ENCODE measurements at places on chromosomes 5 and 9.

GRCh38 chr5:125151150-125151900, 404.9 kb upstream of the ZNF608 start:
- DNase-seq: no peak

DNA sequence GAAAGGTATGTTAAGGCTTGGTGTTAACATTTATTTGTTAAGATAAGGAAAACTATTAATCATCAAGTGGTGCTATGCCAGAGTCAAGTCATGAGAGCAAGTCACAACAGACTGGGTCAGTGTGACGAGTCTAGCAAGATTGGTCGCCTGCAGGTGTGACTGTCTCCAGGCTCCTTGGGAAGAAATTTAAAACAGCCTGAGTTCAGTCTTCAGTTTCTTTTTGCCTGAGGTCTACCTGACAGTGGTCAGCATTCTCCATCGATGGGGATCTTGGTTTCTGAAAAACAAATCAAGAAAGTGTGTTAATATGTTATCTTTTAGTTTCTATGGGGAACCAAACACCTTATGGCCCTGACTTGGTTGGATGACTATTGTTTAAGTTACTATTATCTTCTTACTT, 56.3 kb downstream of the CETN3 start:
- DNase-seq: no peak

DNA sequence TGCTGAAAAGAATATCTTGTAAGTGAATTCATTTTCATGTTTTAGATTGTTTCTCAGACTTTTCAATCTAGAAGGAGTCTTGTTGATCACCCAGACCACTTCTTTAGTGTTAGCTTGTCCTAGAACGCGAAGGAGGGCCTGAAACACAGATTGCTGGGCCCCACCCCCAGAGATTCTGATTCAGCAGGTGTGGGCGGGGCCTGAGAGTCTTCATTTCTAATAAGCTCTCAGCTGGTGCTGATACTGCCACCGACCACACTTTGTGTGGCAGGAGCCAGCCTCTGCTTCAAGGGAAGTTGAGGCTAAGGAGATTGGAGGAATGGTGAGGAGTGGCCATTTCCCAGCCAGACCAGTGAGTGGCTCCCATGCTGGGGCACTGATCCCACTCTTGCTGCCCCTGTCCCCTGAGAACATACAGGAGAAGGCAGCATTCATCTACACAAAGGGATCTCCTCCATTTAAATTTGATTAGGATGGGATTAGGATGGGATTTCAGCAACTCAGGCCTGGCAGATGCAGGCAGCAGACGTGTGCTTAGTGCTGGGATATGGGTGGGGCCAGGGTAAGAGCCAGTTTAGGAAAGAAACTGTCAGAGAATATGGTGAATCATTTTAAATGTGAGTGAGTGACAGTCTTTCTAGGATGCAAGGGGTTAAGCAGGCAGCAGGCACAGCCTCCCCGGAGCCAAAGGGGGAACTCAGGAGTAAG, 35.9 kb downstream of the ZNF618 start:
- DNase-seq: no peak

GRCh38 chr9:132006677-132007370, 72.8 kb downstream of the MED27 start:
- DNase-seq: peak; percentile 79

- no peak for DNase-seq
Observed at GRCh38 chr5:141799507-141800167, 78.6 kb downstream of the PCDH1 start.

DNA sequence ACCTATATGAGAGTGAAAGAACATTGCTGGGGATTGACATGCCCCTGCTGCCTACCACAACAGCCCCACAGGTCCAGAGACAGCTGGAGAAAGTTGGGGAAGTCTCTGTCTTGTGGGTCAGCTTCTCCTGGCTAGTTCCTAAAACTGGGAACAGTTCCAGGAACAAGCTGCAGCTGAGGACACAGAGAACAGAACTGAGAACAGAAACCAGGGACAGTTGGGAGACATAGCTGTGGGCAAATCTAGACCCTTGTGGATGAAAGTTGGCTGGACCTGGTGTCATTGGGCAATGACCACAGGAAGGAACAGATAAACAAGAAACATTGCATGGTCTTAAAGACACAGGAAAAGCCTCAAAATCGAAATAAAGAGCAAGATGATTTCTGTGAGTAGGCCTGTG, 58.3 kb upstream of the MOCS2 start:
- DNase-seq: no peak

GRCh38 chr5:59583151-59583809, 310.2 kb downstream of the PDE4D start:
- DNase-seq: no peak

- DNase-seq: no peak
Observed at GRCh38 chr5:39164016-39164415, 55.3 kb downstream of the FYB1 start.

GRCh38 chr5:33010846-33011245, 299.7 kb downstream of the NPR3 start:
- no peak for DNase-seq

- no peak for DNase-seq
Observed at GRCh38 chr5:42719034-42719433, 37.6 kb upstream of the CCDC152 start.

- no peak for DNase-seq
Observed at GRCh38 chr9:130766927-130767307, 68.1 kb upstream of the ABL1 start.

DNA sequence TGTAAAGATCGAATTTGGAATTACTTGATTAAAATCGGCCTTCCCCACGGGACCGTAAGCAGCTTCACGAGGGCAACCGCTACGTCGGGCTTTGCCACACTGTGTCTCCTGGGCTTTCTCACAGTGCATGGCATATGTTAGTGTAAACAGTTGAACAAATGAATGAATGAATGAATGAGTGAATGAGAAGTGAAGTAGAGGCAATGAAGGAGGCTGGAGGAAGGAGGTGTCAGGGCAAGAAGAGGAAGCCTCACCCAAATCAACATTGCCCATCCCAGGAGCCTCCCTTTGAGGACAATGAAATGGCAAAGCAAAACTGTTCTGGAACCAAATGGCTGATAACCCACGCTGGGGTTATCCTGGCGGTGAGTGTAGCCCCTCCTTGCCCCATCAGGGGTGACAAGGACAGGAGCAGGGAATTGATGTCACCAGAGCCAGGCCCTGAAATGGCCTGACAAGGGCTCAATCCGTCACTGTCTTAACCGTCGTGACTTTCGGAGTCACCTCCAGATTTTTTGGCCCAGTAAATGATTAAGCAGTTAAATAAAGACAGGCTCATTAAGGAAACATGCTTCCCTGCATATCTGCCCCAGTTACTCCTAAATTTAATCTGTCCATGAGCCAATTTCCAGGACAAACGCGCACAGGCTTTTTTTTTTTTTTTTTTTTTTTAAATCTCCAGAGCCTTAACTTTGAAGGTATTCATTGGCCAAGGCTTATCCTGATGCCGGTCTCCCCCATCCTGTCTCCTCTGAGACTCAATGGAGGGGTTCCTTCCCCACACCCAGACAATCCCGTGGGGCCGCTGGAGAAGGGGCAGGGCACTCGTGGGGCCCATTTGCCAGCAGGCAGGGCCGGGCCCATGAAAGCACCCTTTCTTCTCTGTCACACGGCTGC, 88.4 kb upstream of the BOD1 start:
- no peak for DNase-seq

DNA sequence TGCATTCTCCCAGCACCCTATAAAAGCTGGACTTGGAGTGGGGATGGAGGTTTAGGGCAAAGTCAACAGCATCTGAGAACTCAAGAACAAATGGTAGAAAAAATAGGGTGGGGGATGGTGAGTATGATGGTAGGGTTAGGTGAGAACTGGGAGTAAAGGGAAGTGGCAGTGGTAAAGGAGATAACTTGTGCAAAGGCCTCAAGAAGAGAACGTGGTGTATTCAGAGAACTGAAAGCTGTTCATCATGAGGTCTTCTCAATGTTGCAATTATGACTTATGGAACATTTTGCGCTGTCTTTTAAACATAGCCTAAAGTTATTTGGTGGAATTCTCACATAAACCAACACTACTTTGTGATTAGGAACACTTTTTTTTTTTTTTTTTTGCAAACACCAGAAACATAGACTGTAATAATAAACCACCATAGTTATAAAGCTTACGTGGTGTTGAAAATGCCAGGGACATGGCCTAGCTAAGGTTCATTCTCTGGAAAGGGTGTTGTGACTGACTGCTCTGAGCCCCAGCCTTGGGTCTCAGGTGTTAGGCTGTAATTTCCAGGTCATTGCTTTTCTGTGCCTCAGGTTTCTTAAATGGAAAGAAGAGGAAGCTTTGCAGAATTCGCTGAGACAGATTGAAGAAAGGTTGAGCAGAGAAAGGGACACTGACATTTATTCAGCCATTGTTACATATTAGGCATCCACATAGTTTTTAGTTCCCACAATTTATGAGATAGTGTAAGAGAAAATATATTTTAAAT, 19.2 kb upstream of the TXNDC8 start:
- no peak for DNase-seq

DNA sequence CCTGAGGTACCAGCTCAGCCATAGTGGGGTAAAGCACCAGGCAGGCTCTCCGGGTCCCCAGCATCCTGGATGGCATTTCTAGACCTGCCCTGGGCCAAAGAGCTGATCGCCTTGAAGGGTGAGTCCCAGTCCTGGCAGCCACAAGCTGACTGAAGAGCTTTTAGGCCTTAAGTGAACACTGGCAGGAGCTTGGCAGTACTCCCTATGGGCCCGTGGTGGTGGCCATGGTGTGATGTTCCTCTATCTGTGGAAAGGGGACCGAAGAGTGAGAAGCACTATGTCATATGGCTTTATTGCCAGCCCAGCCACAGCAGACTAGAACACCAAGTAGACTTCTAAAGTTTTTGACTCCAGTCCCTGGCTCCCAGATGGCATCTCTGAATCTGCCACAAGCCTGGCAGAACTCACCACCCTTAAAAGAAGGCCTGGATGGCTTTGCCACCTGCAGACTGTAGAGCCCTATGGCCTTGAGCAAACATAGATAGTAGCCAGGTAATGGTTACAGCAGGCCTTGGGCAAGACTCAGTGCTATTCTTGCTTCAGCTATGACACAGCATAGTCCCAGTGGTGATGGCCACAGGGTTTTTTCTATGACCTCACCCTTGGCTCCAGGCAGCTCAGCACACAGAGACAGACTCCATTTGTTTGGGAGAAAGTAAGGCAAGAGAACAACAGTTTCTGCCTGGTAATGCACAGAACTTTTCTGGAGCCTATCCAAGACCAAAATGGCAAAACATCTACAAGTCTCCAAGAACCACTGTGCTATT, 801.5 kb upstream of the DMAC1 start:
- DNase-seq: no peak

GRCh38 chr9:130234340-130235260, 31.0 kb upstream of the HMCN2 start:
- no peak for DNase-seq

DNA sequence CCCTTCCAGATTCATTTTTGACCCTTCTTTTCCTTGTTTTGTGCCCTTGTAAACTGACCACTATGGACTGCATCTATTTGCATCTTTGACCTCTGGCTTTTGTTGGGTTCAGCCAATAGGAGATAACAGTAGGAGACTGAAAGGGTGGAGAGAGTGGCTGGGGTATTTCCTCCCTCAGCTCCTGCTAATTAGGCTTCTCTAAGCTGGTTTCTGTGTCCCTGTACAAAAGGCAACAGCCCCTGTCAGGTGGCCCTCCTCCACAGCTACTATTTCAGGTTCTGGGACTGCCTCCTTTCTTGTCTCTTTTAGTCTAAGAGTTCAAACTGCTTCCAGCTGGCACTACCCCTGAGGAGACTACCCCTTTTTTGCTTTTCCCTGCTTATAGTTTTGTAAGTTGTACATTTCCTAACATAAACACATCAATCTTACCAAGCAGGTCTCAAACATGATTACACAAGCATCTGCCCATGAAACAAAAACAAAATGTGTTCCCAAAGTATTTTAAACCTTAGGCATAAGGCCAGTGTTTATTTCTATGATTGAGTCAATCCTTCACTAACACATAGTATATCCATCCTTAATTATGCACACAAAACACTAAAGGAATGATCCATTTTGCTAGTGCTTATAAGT, 262.0 kb upstream of the TRPM3 start:
- no peak for DNase-seq

DNA sequence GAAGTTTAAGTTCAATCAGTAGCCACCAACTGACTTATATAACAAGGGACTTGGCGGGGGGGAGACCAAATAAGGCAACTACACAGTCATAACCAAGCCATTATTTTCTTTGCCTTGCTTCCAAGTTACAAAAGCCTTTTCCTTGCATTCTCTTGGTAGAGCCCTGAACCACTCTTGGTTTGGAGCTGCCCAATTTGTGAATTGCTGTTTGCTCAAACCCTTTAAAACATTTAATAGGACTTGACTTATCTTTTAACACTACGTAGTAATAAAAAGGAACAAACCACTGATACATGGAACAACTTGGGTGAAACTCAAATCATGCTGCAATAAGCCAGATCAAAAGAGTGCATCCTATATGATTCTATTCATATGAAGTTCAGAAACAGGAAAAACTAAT, 31.7 kb upstream of the MSH3 start:
- DNase-seq: no peak

GRCh38 chr5:3531320-3531986, 64.2 kb upstream of the IRX1 start:
- DNase-seq: no peak

GRCh38 chr5:143208781-143209510, 194.5 kb downstream of the NR3C1 start:
- DNase-seq: no peak

- no peak for DNase-seq
Observed at GRCh38 chr9:95874989-95875304, 544 bp upstream of the ERCC6L2 start.

DNA sequence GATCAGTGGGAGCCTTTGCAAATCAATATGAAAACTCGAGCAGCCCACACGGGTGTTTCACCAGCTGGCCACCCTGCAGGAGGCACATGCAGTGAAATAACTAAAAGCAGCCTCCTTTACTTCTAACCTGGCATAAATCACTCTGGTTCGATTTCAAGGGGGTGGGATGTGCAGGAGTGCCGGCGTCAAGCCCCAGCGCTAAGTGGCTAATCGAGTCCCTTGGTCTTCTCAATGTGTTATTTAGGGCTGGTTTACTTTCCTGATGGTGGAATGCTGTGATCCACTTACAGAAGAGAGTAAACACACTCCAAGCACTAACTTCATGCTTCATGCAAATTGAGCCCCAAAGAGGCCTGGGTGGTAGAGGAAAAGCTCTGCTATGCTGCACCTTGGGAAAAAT, 109.4 kb downstream of the TMEM174 start:
- DNase-seq: no peak

GRCh38 chr5:172910828-172911627, 48.2 kb upstream of the RPL26L1 start:
- no peak for DNase-seq

- no peak for DNase-seq
Observed at GRCh38 chr9:120890320-120891244, 13.6 kb upstream of the PHF19 start.

DNA sequence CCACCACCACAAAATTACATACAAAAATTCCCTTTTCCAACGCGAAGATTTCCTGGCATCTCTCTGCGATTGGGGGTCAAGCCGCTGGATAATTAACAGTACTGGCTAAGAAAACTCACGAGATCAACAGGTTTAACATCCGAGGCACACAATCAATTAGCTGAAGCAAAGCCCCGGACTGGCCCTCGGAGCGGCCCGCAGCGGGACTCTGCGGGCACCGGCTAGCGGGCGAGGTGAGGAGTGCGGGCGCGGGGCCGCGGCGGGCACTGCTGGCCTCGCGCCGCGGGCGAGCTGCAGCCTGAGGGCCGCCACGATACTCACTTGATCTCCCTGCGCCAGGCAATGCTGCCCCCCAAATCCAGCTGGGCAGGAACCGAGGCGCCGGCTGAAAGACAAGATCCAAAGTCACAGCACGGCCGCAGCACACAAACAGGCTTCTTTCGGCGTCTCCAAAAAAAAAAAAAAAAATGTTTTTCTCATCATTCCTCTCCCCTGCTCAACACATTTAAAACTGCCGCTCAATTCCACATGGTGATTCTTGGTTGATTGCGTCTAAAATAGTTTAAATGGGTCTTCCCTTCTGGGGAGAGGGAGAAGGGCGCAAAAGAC, 210.2 kb downstream of the MEF2C start:
- no peak for DNase-seq
